ENCODE measurements at places on chromosomes 4 and X.

DNA sequence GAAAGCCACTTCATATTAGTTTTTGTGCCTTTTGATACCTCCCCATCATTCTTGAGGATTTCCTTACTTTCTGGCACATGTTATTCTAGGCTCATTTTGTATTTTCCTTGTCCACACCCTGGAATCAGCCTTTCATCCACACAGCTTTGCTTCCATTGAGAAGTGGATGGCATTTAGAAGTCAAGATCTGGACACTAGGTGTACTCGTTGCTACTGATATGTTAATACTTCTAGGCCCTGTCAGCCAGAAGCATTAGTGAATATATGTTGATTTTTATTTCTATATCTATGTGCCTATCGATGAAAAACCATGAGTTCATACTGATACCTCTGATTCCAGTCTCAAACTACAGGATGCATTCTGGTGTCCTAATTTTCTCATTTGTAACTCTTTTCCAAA is 73.2 kb downstream of the ARHGAP24 start:
- DNase-seq, result no peak

DNA sequence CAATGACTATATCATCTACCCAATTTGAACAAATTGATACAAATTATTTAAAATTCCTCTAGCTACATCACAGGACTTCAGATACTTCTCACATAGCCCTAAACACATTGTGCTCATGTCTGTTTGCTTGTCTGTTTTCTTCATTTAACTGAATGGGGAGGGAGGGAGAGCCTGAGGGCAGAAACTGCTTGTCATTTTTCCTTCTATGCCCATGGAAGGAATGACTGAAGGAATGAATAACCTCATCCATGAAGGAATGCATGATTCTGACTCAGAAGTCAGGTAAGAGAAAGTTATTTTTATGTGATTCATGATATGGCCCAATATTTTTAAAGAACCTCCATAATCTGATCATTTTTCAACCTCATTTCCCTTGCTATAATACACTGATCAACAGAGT is 418.0 kb upstream of the PITX2 start:
- no peak for DNase-seq

DNA sequence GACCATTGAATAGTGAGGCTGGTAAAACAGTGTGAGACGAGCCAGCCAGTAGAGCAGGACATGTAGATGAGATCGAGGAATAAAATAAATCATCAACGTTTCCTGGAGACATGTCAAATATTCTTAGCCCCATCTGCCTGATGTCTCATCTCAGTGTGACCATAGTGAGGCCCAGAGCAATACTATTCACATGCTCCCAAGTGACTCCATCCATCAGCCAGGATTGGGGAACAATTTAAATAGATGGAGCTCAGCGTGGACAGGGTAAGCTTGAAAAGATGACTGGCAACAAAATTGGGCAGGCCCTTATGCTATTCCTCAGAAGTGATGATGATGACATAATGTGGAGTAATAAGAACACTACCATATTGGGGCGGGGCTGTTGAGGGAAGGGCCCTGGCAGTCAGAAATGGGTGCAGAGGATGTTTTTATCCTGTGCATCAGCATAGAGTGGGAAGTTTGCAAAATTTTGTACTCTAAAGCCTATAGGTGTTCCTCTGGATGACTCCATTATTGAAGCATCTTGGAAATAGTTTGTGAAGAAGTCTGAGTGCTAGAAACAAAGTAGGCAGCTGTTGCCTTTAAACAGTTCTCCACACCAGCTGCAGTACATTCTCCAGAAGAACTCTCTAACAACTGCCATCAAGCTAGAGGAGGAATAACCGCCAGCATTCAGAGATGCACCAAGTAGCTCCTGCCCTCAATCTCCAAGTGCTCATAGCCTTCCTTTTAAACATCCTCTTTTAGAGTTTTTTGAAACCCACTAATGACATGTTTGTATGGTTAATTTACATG is 333.0 kb downstream of the DCHS2 start:
- DNase-seq, result no peak

- no peak for DNase-seq
Measured at GRCh38 chr4:14620567-14621141, 381.6 kb upstream of the CPEB2 start.

Measured in GM04503 (cell line).